ENCODE measurements at places on chromosomes 5 and 9. TPM values are rescaled to one million over a fixed set of nuclear protein-coding genes. Genes with fewer than 3 reads are reported as not detected.

DNA sequence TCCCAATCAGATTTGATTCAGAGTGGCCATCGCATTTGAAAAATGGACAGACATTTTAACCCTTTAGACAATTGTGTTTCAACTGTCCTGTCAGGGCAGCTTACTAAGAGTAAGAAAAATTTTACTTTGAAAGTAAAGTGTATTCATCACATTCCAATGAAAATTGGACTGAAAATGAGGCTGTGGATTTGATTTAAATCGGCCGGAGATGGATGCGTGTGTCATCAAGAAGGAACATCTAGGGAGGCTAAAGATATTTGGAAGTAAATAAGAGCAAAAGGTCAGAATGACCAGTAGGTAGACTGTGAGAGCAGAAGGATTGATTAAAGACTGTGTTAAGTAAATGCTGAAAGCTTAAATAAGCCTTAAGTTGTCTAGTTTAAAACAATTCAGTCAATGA lies 1.5 kb downstream of the ZCCHC7 start:
- DNase-seq: no peak
- H3K27ac ChIP-seq: peak overlapping the region; percentile 56
- peaks cover 23% of the 10 kb centered on the region for H3K4me1 ChIP-seq
- peak overlapping the region; percentile 90 for H3K4me3 ChIP-seq
- no peaks in the 10 kb centered on the region for H3K27me3 ChIP-seq

DNA sequence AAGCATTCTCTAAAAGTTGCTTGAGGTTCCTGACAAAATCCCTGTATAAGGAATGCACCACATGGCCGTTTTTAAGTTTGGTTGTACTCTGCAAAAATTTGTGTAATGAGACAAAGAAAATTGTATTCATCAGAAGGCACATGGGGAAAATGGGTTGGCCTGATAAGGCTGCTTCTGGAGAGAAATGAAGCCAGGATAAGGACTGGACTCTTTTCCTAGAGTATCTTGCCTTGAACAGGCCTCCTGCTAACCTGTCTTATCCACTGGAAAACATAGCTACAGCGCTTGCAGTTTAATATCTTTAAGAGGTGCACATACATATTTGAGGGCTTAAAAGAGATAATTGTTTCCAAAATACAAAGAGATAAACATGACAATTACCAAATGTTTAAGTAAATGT lies 41.4 kb upstream of the IFNK start:
- peaks cover 16% of the 10 kb centered on the region for H3K36me3 ChIP-seq
- peaks cover 32% of the 10 kb centered on the region for H3K4me1 ChIP-seq
- H3K27ac ChIP-seq: no peak overlapping the region
- no peak overlapping the region for H3K4me3 ChIP-seq

GRCh38 chr9:22116758-22117157 lies 107.7 kb upstream of the CDKN2B start:
- H3K36me3 ChIP-seq: peaks cover 22% of the 10 kb centered on the region
- peaks cover 35% of the 10 kb centered on the region for H3K4me1 ChIP-seq
- H3K27me3 ChIP-seq: peaks cover 36% of the 10 kb centered on the region
- H3K4me3 ChIP-seq: no peak overlapping the region
- H3K27ac ChIP-seq: no peak overlapping the region
- no peak for DNase-seq

- no peaks in the 10 kb centered on the region for H3K27me3 ChIP-seq
- DNase-seq: no peak
- peaks cover 14% of the 10 kb centered on the region for H3K4me1 ChIP-seq
- H3K4me3 ChIP-seq: no peak overlapping the region
These were observed 117.1 kb downstream of the DMXL1 start for GRCh38 chr5:119187776-119188529.

- DNase-seq: no peak
- H3K27ac ChIP-seq: no peak overlapping the region
- no peaks in the 10 kb centered on the region for H3K36me3 ChIP-seq
- no peaks in the 10 kb centered on the region for H3K27me3 ChIP-seq
These were observed 39.6 kb downstream of the ADCY2 start for GRCh38 chr5:7435503-7435902.

DNA sequence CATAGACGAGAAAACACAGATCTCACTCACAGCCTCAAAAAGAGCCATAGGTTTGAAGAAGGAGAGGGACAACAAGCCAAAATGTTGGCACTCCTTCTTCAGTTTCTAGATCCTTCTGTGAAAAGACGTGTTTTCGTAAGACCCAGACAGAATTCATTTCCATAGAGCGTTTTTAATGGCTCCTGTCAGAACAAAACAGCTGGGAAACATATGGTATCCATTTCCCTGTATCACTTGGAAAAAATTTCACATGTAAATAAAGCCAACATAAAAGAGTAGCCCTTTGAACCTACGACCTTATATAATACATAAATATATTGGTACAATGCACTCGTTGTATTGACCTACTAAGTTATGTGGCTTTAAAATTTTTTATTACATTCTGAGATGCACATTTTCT lies 108.1 kb downstream of the SNCAIP start:
- no peaks in the 10 kb centered on the region for H3K4me1 ChIP-seq
- H3K36me3 ChIP-seq: no peaks in the 10 kb centered on the region
- no peak overlapping the region for H3K27ac ChIP-seq
- no peaks in the 10 kb centered on the region for H3K27me3 ChIP-seq
- no peak for DNase-seq

DNA sequence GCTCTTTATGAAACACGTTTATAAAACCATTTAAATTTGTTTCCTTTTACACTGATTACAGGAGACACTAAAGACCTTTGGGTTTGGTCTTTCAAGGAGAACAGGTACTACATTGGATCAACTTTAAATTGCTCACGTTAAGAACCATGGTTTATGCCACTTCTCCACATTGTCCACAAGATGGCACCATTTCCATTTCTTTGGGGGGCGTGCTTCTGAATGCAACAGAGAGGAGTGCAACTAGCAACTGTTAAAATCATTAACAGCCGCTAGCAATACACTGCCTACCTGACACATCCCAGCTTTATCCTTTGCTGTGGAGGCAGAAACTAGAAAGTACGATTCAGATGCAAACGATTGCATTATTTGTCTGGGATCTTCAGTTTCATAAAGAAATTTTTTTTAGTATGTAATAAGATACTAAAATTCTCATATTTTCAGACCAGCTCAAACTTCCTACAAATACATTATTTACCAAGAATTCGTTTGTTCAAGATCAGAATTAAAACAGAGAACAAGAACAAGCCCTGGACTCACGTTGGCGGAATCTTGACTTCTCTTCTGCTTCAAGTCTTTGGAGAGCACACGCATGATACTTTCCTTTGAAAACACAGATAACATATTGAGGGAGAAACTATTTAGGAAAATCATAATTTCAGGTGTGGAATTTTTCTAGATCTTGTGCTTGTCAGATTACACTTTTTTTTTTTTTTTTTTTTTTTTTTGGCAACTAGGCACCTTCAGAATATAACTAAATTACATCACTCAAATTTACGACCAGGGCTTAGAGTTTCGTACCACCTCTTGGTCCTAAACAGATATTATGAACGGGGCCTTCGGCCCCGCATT lies 702 bp downstream of the CDC20B start:
- peak; percentile 82 for DNase-seq
- no peak overlapping the region for H3K27ac ChIP-seq
- peaks cover 40% of the 10 kb centered on the region for H3K4me1 ChIP-seq

DNA sequence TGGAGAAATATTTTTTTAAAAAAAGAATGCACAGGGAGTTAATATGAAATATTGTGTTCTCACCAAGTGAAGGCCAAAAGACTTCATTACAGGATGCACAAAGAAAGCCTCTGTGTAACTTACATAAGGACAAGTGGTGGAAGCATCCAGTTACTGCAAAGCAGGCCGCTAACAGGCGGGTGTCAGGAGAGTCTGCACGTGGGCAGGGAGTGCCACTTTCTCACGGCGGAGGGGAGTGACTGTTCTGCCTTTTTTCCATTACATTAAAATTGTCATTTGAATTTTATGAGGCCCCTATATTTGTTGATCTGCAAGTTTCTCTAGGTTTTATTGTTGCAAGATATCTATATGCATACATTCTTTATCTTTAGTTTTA lies 28.1 kb upstream of the SPATA31E1 start:
- H3K4me3 ChIP-seq: no peak overlapping the region
- H3K4me1 ChIP-seq: no peaks in the 10 kb centered on the region
- DNase-seq: no peak
- H3K27me3 ChIP-seq: peaks cover 3% of the 10 kb centered on the region

DNA sequence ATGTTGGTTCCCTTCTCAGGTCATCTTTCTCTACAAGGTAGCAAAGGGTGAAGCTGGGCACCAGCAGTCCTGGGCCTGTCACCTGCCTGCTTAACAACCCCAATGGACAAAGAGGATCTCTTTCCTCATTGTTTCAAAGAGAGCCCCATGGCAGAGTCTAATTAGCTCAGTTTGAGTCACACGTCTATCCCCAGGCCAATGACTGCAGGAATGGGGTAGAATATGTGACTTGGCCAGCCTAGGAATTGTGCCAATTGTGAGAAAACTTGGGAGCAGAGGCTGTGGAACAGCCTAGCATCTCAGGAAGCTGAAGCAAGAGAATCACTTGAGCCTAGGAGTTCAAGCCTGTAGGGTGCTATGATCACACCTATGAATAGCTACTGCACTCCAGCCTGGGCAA lies 3.6 kb upstream of the RAPGEF1 start:
- no peaks in the 10 kb centered on the region for H3K27me3 ChIP-seq
- H3K4me3 ChIP-seq: no peak overlapping the region
- peaks cover 7% of the 10 kb centered on the region for H3K36me3 ChIP-seq
- no peak for DNase-seq
- H3K27ac ChIP-seq: peak overlapping the region; percentile 91
- peaks cover 45% of the 10 kb centered on the region for H3K4me1 ChIP-seq

The C7 gene
- total RNA-seq: not detected

The BAAT gene
- total RNA-seq: not detected

The GFI1B gene
- not detected for total RNA-seq

The MARVELD2 gene
- 0.26 TPM for total RNA-seq

The GPX8 gene
- total RNA-seq: not detected

All from activated CD8-positive, alpha-beta T cell treated with anti-CD3 and anti-CD28 coated beads, Interleukin-2, amount 10 ng/mL, durations not matched to agents 7 days and 5 days (primary cell).